Cortex of kidney (tissue), 1 donor: ENCODE measurements at places on chromosomes 11 and 22.

GRCh38 chr11:11916981-11917399 lies 75.2 kb downstream of the USP47 start:
- no peak for DNase-seq

DNA sequence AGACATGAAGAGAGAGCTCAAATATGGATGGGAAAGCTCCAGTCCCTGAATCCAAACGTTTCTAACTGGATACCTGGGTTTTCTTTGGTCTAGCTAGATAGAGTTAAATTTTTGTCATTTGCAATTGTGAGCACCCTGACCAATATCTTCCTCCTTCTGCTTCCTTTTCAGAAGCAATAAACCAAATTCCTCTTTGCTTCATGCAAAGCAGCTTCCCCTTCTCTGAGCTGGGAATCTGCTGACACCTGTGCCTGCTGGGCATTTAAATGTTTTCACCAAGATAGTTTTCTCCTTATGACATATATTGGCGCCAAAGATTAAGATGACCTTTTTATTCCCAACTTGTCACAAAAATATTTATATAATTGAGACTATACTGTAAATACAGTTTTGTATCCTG lies 27.9 kb upstream of the PAK1 start:
- no peak for DNase-seq

GRCh38 chr11:28528217-28528616 lies 420.0 kb downstream of the METTL15 start:
- no peak for DNase-seq

DNA sequence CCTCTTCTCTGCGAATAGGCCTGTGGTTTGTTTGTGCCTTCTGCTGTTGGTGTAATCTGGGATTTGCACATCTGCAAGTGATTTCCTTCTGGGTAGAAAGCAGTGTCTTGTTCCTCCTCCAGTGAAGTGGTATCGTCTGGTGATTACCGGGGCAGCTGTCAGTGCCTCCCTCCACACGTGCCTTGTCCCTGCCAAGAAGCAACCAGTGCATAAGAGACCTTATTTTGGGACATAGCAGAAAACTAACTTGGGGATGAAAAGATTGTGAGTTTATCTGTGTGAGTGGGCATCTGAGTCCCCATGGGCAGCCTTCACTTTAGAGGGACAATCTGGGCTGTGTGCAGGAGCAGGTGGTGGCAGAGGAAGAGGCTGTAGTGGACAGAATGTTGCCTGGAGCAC lies 71.5 kb upstream of the SORL1-AS1 start:
- no peak for DNase-seq

- DNase-seq: no peak
Measured at GRCh38 chr11:71293961-71294782, 41.8 kb upstream of the SHANK2 start.

DNA sequence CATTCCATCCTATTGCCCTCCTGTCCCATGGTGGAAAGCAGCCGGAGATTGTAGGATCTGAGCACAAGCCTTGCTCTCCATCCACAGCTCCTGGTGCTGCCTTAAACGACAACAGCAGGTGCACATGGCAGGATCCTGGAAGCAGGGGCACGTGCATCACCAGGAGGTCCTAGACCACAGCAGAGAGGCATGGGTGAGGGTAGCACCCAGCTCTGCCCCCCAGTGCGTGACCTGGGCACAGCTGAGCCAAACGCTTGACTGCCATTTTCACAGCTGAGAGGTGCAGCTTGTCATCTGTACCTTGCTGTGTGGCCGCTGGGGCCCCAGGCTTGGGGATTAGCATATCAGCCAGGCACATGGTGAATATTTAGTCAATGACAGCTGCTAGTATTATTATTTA lies 92.7 kb downstream of the NTM start:
- DNase-seq: no peak

GRCh38 chr22:48751539-48752437 lies 1075.9 kb downstream of the BRD1 start:
- DNase-seq: no peak

- DNase-seq: no peak
Measured at GRCh38 chr22:45686836-45687235, 15.2 kb downstream of the ATXN10 start.

GRCh38 chr11:128727796-128728431 lies 34.0 kb downstream of the FLI1 start:
- DNase-seq: no peak

GRCh38 chr11:60169264-60169915 lies 13.5 kb downstream of the MS4A6A start:
- DNase-seq: no peak

- DNase-seq: no peak
Measured at GRCh38 chr22:50312371-50312770, 4.9 kb upstream of the PLXNB2 start.

DNA sequence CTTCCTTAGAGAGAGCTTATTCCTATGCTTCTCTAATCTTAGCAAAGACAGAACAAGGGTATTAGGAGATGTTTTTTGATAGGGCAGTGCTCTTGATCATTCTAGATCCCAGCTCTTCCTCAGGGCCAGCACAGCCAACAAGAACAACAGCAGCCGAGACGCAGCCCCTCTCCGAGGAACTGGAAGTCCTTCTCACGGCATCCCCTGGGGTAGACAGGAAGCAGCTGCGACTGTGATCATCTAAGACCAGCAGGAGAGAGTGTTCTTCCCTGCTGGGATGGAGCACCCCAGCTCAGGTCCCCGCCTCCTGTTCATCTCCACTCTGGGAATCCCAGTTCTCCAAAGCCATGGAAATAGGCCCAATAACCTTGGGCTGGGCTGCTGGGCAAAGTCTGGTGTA lies 29.6 kb downstream of the IRAG1 start:
- DNase-seq: no peak

GRCh38 chr11:73201888-73202780 lies 15.9 kb upstream of the P2RY2 start:
- no peak for DNase-seq

DNA sequence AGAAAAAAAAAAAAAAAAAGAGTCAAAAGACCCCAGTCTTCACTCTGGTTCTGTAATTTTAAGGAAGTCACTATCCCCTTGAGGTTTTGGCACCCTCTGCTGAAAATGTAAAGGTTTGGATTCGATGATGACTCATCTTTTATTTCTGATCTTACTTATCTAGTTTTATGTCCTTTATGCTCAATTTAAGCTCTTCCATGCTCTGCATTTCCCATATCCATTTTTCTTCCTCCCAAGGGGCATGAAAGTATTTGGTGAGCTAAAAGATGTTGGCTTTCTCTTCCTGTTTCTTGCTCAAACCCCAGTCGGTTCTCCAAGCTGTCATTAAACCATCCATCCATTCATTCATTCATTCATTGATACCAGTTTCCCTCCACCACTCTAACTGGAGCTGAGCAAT lies 61.0 kb upstream of the CDON start:
- no peak for DNase-seq

DNA sequence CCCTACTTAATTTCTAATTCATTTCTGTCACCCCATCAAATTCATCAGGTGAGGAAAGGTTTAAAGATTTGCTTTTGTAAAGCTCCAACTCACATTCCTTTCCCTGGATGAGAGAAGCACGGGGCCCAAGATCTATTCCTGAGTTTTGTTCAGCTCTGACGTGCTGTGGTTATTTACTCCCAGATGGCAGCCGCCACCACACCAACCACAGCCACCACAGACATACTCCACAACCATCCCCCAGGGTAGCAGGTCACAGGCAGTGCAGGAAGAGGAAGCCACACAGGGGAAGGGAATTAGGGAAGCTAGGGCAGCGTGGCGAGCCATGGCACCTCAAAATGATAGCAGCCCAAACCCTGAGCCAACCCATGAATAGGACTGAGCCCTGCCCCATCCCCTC lies 63.5 kb upstream of the CSNK2A3 start:
- DNase-seq: no peak

DNA sequence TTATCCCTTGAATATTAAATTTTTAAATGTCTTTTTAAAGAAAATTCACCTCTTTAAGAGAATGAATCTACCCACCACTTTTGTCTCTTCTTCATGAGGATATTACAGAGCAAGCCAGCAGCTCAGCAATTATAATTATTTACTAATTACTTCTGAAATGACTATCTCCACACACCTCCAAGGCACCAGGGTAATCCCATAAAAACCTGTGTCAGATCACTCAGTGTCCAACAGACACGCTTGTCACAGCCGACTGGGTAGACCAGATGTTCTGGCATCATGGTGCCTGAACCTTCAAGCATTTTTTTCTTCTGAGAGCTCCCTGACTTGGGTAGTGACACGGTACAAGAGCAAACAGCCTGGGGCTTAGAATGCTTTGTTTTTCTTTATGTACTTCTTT lies 61.4 kb downstream of the EFCAB6 start:
- DNase-seq: no peak

- no peak for DNase-seq
Measured at GRCh38 chr11:1342946-1343345, 33.5 kb upstream of the TOLLIP start.

- no peak for DNase-seq
Measured at GRCh38 chr22:29718949-29719898, 579 bp upstream of the CABP7 start.

DNA sequence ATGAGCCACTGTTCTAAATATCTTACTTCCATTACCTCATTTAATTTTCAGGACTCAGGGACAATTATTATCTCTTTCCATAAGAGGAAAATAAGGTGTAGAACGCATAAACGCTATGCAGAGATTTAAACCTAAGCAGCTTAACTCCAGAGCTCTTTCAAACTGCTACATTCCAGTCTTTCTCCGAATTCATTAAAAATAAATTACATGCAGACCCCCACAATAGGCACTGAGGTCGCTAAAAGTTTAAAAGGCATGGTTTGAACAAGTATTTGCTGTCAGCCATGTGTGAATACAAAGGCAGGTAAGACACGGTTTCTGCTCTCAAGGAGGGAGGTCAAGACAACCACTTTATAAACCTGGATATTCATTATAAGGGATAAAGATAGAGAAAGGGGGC lies 983 bp downstream of the NARS2 start:
- DNase-seq: no peak

DNA sequence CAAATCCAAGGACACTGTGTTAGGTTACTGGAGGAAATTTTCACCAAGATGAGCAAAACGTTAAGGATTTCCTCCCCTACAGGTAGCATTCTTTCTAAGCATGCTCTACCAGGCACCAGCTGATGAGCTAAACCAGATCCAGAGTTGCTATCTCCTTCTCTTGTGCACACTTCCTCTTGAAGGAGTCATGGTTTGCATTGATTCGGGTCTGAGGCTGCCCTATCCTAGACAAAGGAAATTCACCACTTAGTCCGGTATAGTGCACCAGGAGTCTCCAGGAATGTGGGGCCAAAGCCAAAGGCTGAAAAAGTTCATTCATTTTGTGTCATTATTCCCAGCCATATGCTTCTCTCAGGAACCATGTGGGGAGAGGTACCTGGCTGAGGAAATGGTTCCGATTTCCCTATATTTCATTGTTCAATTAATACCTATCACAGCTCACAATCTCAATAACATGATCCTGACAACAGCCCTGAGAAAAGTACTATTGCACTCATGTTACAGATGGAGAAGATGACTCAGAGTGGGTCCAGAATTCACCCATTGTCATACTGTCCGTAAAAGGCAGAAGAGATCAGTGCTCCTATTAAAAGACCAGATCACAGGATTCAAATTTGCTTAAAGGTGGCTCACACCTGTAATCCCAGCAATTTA lies 39.1 kb downstream of the SLC35F2 start:
- DNase-seq: no peak

GRCh38 chr11:95154514-95154913 lies 64.9 kb downstream of the ENDOD1 start:
- no peak for DNase-seq

DNA sequence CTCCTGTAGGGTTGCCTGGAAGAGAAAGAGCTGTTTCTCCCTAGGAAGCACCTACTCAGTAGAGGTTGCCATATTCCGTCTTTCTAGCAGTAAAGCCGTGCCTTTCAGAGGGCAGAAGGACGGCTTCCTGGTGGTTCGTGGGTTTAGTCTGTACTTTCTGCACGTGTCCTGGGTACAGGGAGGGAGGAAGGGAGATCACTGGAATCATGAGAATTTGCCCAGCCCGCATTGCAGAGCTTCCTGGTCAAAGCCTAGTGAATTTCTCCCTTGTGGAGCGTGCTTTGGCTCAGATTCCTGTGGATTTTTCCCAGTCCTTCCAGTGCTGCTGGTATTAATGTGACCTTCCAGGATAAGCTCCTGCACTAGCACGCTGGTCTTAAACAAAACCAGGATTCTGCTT lies 44.9 kb downstream of the GRAMD1B start:
- no peak for DNase-seq

DNA sequence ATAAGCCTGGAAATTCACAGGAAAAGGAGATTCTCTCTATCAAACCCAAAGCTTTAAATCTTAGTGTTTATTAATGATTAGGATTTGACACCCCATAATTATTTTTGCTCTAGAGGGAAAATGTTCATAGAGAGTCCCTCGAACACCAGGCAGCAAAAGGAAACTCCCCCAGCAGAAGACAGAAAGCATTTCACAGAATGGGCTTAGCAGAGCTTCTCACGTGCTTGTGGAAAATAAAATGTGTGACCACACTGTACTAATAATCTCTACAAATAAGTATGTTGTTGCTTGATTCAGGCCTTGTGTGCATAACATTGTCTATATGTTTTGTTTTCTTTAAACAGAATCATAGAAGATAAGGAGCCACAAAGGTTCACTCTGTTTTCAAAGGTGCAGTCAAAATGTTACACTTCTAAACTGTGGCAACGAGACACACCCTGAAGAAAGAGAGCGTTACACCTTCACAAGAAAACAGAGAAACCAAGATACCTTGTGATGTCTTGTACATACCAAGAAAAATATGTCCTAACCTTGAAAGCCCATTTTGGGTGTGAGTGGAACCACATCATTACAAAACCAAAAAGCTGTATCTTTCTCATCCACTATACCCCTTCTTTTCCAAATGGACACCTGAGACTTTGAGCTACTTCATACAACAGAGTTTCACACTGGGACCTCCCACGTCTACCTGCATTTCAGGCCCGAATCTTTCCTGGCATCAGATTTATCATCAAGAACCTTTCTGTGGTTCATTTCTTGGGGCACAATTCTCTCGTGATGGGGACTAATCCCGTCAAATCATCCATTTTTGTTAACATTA lies 282.5 kb downstream of the ETS1 start:
- DNase-seq: no peak

- DNase-seq: no peak
Measured at GRCh38 chr11:93852242-93852641, 1.8 kb upstream of the VSTM5 start.

DNA sequence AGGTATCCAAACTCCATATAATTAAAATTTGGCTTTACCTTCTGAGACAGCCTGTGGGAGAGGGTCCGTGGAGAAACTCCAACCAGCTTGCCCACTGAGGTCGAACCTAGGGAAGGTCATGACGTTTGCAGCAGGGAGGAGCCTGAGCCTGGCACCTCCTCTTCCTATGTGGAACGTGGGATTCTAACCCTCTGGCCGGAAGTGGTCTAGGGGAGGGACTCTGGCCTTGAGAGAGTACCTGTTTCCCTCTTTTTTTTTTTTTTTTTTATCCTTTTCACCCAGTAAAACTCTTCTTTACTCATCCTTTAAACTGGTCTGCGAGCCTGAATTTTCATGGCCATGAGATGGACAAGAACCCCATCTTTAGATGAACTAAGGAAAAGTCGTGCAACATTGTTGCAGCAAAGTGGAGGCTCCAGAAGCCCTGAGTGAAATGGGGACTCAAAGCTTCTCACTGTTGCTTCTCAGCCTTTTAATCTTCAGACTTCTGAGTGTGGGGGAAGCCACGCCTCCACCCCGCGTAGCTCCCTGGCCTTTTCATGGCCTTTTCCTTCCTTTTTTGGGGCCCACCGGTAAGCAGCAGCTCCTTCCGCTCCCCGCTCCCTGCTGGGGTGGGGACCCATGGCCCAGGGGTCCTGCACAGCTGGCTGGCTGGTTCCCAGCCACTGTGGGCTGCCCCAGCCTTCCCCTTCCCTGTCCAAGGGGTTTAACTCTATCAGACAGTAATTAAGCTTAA lies 1359.9 kb downstream of the LRRC4C start:
- no peak for DNase-seq

GRCh38 chr22:37186228-37186996 lies 1.6 kb downstream of the C1QTNF6 start:
- DNase-seq: no peak
